ENCODE measurements at places on chromosomes 4 and X.

GRCh38 chr4:7428261-7429068 is 6.3 kb downstream of the PSAPL1 start:
- no peak for DNase-seq

DNA sequence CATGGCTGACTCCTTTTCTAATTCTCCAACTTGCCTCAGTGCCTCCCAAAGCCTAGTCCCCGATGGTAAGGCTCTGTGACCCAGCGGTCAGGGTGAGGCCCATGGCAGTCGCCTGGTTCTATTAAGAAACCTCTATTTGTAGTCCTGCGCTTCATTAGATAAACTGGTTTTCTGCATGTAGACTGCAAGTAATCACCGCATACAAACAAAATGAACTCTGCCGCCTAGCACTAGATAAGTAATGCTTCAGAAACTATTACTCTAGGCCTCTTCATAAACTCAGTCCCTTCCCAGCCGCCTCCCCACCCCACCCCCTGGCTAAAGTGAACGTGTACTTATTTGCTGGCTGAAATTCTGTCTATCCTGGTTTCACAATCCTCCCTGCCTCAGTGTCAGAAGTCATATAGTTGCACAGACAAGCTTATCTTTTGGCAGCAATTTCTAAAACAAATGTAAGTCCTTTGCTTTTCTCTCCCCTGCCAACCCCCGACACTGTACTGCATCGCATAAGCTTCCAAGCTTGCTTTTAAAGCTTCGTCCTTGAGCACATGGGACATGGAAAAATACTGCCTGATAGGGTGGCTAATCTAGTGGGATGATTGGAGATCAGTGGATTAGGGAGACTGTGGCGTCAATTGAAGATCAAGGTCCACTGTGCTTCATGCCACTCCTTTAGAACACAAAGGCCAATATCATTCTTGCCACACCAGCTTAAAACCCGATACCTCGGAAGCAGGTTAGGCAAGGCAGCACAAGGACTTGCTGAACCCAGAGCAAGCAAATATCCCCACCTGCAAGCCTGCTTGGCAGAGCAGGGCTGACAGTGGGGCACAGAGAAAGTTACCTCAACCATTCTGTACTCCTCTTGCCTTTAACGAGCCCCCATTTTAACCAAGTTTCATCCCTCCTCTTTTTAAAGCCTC is 125.8 kb downstream of the IRF2 start:
- no peak for DNase-seq

DNA sequence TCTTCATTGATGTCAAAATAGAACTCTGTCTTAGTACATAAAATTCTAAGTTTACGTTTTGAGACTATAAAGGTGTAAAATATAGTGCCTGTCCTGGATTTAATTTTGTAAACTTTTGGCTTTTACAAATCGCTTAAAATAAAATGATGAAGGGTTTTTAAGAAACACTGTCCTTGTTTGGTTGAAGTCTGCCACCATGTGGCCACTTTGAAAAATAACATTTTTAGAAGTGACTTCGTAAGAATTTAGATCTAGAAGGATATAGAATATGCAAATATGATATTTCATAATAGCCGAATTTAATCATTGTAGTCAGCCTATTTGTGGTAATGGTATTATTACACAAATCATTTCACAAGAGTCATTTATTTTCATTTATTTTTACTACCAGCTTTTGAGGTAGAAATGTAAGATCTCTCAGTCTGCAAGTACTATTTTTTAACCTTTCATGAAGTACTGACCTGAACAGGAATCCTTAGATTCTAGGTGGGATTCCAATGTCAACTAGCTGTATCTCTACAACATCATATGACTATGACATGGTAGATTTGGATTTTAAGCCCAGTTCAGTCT is 31.0 kb upstream of the FAT4 start:
- DNase-seq: peak; percentile 19

DNA sequence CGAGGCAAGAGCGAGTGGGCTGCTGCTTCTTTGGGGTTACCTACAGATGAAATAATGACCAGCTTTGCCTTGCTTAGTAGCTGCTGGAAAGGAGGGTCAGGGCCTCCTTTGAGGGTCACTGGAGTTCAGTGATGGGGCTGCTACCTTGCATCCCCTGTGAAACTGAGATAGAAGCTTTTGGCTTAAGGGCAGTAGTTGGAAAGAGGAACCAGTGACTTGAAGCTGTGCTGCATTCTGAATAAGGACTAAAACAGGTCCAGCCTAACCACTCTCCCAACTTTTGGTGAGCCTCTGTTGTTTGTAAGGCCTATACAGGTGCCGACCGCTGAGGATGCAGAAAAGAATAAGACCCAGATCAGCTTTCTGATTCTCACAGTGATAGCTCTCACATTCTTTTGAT is 41.2 kb downstream of the RASL11B start:
- DNase-seq: no peak

DNA sequence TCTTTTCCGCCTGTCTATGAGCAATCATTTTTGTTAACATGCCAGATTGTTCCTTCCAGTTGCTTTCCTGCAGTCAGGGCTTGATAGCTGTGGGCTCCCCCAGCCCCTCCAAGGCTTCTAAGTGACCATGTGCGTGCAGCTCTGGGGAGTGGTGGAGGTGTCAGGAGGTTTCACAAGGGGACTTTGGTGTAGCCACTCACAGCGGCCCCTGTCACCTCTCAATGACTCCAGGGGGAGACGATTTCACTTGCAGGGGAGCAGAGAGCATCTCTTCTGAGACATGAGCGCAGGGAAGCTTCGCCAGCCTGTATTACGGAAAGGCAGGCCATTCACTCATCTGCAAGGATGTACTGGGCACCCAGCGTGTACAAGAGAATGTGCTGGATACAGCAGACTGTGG is 3.1 kb upstream of the GPR78 start:
- no peak for DNase-seq

GRCh38 chr4:165537028-165537648 is 158.3 kb downstream of the CPE start:
- DNase-seq: peak; percentile 48

GRCh38 chrX:49850028-49850427 is 20.9 kb downstream of the PAGE4 start:
- no peak for DNase-seq

- no peak for DNase-seq
These were observed 97.9 kb downstream of the NEUROG2 start for GRCh38 chr4:112418092-112418491.

DNA sequence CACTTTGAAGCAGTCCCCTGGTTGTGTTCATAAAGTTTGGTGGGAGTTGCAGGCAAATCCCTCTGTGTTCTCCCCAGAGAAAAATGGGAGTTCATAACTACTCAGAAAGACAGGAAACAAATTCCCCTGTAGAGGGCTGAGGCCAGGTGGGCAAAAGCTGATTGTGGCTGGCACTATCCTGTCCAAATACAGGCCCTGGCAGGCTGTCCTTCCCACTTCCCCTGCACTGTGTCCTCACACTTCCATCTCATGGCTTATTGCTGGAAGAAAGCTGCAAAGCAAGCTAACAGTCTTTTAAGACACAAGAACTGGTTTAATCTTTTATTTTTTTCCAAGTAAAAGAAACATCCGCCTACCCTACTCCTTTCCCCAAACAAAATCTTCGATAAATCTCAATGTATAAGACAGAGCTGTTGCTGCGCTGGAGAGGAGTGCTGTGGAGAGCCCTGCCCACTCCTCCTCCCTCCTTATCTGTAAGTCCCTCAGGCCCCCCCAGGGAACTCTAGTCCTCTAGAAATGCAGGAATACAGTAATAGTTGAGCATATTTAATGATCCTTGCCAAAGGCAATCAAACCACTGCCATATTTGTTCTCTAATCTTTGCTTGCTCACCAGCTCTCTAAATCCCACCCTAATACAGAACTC is 14.0 kb downstream of the TAPT1 start:
- DNase-seq: no peak

GRCh38 chrX:138287205-138287877 is 424.2 kb downstream of the FGF13 start:
- no peak for DNase-seq

GRCh38 chr4:17510582-17510981 is 1.3 kb downstream of the QDPR start:
- no peak for DNase-seq

DNA sequence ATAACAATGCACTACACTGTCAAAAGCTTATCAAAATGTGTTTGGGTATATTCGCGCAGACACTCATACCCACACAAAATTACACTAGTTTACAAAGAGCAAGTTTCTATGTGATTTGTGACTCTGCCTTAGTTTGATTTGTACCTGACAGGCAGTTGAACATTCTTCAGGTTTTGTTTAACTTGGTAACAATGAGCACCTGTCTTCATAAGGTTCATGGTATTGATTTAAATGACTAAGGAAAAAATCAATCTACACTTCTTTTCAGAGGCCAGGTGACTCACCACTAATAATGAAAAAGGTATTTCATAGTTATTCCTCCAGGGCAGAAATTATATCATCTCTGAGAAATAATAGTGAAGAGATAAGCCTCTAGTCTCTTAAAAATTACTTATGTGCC is 1114.6 kb upstream of the AGA start:
- no peak for DNase-seq

- DNase-seq: no peak
These were observed 313.4 kb downstream of the LDB2 start for GRCh38 chr4:16585053-16585452.

GRCh38 chr4:125979950-125980349 is 665.2 kb downstream of the FAT4 start:
- no peak for DNase-seq

GRCh38 chr4:113435893-113436292 is 325.6 kb downstream of the CAMK2D start:
- peak; percentile 74 for DNase-seq

- DNase-seq: peak; percentile 42
These were observed at the start of gene MTMR8 for GRCh38 chrX:64394874-64395567. MTMR8 (minus strand) TSS chrX:64395452; CDS start chrX:64395363, 89 bp downstream.

GRCh38 chr4:76764251-76764650 is 133.7 kb downstream of the SOWAHB start:
- no peak for DNase-seq

DNA sequence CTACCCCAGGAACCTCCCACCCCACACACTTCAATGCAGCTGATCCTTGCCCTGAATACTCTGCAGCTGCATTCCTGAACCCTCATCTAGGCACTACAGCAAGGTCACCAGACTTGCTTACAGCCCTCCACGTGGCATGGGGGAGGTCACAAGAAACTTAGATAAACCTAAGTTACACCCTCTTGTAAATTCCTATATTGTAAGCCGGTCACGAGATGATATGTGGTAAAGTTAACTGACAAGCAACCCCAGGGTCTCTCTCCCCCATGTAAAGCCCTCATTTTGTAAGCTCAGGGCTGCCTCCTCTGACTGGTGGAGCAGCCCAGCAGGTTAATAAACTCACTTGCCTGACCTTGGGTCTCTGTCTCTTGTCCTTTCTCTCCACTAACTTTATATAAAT is 570.7 kb downstream of the PCDH7 start:
- DNase-seq: no peak

GRCh38 chr4:186693159-186693815 is 30.4 kb downstream of the FAT1 start:
- peak; percentile 44 for DNase-seq

GRCh38 chr4:137375111-137375850 is 157.0 kb downstream of the PCDH18 start:
- DNase-seq: no peak

GRCh38 chr4:180564026-180564425 is 1679.2 kb upstream of the TENM3 start:
- no peak for DNase-seq

DNA sequence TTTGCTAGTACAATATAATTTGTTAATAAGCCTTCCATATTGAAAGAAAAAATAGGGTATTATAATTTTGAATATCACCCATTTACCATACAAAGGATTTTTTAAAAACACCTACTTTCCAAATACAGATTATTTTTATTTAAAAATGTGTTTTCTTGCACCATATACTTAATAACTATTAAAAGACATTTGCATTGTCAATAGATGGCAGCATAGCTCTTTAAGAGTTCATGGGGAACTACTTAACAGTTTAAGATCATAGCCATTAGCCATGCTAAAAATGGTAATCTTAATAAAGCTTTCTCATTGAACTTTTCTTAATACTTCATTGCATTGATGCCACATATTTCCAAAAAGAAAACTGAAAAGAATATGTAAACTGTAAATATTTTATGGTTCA is 1995.9 kb downstream of the C4orf33 start:
- DNase-seq: peak; percentile 46

- DNase-seq: no peak
These were observed 260.1 kb upstream of the ETNPPL start for GRCh38 chr4:109022961-109023360.

- no peak for DNase-seq
These were observed 20.3 kb upstream of the GTPBP6 start for GRCh38 chrX:338836-339400.

All from H4 (cell line).